ENCODE measurements at places on chromosomes 5 and 9. TPM values are rescaled to one million over a fixed set of nuclear protein-coding genes. Genes with fewer than 3 reads are reported as not detected.

The ADAMTS19 gene
- total RNA-seq = not detected

The ABLIM3 gene
- total RNA-seq = 31.1 TPM

The PRR16 gene
- total RNA-seq = 1.6 TPM

The SEMA5A gene
- 12.7 TPM for total RNA-seq

The SHB gene
- 28.9 TPM for total RNA-seq

Data from endothelial cell of coronary artery (primary cell).